NCI-H2171 (cell line): ENCODE measurements at places on chromosomes 11 and 22.

DNA sequence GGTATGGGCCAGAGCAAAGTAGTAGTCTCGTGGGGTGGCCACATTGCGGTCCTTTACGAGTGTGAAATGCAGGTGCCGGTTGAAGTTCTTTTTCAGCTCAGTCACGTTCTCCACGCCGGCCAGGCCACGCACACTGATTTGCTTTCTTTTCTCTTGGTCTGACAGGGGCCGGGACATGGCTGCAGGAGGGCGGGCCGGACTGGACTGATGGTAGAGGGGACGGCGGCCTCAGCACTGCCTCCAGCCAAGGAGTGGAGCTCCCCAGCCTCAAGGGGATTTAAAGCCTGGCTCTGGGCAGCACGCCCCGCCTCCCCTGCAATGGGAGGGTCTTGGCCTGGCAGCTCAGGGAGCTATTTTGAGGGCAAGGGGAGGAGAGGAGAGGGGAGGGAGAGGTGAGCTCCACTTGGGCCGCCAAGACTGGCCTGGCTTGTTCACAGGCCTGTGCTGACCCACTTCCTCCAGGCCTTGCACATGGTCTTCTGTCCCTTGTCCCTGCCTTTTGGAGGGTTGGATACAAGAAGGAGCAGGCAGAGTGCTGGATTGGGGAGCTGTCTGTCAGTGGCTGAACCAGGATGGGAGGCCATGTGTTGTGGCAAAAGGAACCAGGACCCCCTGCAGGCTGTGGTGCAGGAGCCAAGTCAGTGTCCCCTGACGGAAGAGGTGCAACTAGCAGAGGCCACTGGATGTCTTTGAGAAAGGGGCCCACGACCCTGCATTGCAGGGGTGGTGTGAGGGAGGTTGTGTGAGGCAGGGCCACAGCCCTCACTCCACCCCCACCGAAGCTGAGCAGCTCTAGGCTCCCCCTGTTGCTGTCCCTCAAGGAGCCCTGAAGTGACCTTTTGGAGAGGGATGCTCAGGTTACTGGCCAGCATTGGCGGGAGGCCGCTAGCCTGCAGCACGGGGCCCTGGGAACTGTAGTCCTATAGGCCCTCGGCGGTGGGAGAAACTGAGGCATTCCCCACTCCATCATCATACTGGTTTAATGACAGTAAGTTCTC is at the start of gene PYGM:
Gene PYGM (minus strand): TSS at position 253 of the 998 bp plus-strand sequence. CDS start 76 bp downstream, at position 177.
- DNase-seq = no peak

GRCh38 chr11:119049081-119049480 is 7.9 kb downstream of the HYOU1 start:
- DNase-seq = no peak

- DNase-seq = no peak
Measured at GRCh38 chr11:116309446-116309845, 463.3 kb downstream of the BUD13 start.

DNA sequence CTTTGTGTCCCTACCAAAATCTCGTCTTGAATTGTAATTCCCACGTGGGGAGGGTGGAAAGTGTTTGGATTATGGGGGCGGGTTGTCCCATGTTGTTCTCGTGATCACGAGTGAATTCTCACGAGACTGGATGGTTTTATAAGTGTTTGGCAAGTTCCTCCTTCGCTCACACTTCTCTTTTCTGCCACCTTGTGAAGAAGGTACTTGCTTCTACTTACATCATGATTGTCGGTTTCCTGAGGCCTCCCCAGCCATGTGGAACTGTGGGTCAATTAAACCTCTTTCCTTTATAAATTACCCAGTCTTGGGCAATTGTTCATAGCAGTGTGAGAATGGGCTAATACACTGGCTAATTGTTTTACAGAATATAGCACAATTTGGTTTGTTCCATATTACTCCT is 326.3 kb downstream of the GRM5 start:
- DNase-seq = no peak

DNA sequence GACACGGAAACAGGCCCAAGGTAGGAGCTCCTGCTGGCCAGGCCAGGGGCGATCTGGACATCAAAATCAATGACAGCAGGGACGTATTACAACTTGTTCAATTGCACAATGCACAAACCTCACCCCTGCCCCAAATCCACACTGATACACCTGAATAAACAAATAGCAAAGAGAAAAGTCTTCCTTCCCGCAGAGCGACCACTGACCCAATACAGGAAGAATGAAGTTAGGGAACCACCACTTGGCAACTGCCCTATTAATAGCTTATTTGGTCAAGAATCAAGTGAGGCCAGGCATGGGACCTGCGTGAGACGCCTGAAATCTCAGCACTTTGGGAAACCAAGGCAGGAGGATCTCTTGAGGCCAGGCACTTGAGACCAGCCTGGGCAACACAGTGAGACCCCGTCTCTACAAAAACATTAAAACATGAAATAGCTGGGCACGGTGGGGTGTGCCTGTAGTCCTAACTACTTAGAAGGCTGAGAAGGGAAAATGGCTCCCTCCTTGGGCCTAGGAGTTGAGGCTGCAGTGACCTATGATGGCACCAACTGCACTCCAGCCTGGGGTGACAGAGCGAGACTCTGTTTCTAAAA is 109.1 kb downstream of the MED15 start:
- no peak for DNase-seq

DNA sequence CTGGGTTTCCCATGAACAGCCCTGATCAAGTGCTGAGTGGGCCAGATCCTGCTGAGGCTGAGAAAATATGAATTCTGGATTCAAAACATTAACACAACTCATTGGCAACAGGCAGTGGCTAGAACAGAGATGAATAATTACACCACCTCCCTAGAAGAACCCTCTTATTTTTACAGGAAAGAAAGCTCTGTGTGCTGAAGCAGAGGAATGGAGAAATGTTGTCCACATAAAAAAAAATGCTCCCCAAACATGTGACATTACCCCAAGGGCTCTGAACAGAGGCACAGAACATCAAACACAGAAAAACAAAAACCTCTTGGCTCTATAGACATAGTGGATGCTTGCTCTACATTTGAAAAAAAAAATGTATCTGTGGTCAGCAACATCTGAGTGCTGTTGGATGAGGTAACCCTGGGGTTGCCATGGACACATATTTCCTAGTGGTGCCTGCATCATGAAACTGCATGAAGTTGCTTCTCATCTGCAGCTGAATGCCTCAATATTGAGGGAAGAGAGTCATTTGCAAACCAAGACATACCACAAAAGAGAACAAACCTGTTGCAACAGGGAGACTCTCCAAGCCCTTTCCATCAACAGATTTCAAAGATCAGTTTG is 98.8 kb downstream of the SNX19 start:
- DNase-seq = no peak

DNA sequence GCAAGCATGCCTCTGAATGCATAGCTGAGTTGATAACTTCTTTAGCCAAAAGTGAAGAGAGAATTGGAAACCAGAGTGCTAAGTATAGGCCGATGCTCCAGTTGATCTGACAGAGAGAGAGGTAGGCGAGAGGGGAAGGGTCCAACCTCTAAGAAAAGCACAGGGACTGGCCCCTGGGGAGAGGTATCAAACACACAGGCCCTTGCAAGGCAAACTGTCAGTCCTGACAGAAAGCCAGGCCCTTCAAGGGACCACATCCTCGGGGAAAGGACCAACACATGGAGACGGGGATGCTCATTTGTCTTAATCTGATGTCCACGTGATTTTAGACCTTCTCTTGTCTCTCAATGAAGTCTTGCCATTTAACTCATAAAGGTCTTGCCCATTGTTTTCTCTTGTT is 43.9 kb upstream of the SPATA19 start:
- no peak for DNase-seq

DNA sequence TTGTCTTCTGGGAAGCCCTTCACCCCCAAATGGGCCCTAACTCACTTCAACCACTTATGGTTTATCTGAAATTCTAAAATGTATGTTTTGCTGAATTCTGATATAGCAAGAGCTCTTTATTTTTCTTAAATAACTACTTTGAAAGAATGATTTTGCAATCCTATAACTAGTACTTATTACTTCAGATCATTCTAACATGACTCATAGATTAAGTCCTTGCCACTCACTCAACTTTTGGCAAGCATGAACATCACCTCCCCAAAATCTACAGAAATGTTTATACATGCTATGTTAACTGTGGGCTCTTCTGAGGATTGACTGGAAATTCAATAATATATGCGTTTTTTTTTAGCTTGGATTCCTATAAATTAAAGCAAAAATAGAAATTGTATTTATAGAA is 367.4 kb upstream of the FAT3 start:
- no peak for DNase-seq

GRCh38 chr22:34070051-34070450 is 149.8 kb upstream of the LARGE1 start:
- no peak for DNase-seq

GRCh38 chr11:13016415-13016814 is 7.3 kb downstream of the RASSF10 start:
- no peak for DNase-seq

DNA sequence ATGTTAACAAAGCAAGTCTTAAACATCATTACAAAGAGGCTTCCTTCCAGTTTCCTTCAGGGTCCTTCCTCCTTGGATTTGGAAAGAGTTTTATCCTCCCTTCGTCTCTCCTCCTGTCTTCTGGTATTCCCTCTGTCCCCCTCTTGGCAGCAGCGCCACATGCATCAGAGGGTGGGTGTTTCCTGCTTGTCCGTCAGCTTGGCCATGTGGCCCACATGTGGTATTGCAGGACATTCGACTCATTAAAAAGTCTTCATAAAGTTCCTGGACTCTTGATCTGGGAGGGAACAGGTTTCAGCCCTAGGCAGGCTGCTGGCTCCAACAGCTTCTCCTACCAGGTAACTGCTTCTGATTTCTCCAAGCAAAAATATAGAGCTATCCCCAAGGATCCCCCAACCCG is 189.8 kb downstream of the CSNK2A3 start:
- DNase-seq = no peak

DNA sequence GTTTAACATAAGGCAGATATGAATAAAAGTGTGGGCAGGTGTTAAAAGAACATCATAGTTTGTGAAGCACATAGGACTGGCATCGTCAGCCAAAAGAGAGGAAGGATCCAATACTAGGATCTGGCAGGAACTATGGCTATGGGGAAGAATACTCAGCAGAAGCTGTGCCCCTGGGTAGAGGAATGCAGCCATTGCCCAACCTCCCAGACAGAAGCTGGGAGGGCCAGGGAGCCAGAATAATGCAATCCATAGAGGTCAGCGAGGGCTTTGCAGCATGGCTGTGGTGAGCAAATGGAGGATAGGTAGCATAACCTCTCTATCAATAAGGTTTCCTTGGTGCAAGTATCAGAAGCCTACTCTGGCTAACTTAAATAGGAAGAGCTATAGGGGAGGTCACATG is 11.7 kb upstream of the CSTF3 start:
- no peak for DNase-seq

GRCh38 chr11:124108156-124108555 is 7.1 kb upstream of the VWA5A start:
- no peak for DNase-seq

- no peak for DNase-seq
Measured at GRCh38 chr11:44032299-44033085, 15.3 kb upstream of the ACCSL start.
